NCI-H1105 treated with DMSO at 0.1 percent for 48 hours (cell line): ENCODE measurements at places on chromosomes 3 and 15.

DNA sequence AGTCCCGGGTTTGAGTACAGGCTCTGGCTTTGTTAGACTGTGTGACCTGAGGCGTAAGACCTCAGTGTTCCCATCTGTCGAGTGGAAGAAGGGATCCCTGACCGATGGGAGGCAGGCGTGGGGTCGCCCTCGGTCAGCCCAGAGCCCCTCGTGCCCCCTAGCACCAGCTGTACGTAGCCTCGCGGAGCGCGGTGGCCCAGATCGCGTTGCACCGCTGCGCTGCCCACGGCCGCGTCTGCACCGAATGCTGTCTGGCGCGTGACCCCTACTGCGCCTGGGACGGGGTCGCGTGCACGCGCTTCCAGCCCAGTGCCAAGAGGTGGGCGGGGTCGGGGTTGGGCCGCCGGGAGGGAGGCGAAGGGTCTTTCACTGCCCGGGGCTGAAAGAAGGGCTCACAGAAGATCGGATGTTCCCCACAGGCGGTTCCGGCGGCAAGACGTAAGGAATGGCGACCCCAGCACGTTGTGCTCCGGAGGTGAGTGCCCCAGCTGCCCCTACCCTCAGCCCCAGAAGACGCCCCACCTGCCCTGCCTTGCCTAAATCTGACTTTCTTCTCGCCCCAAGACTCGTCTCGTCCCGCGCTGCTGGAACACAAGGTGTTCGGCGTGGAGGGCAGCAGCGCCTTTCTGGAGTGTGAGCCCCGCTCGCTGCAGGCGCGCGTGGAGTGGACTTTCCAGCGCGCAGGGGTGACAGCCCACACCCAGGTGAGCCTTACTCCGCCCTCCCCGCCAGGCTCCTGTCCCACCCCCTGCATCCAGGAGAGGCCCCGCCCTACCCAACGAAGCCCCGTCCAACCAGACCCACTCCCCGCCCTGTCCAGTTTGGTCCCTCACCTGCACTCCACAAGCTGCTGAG, 3.5 kb upstream of the LSMEM2 start:
- DNase-seq: no peak

DNA sequence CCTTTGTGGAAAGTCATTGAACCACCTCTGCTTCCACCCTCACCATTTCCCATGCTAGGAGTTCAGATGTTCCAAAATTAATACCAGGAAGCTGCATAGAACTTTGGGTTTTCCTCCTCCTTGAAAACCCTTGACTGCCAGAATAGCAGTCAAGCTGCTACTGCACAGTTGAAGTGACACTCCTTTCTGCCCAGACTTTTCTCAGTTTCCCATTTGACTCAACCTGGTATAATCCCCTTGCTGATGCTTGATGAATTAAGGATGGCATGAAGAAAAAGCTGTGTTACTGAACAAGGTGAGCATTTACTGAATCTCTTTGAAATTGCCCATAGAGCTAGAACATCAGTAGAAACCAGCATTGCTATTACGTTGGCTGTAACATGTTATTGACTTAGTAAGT, 286.0 kb downstream of the EDEM1 start:
- DNase-seq: no peak

- peak; percentile 52 for DNase-seq
Observed at GRCh38 chr3:119579366-119580066, at the start of gene ADPRH. TSS of gene ADPRH (plus strand) at chr3:119579492. CDS start at chr3:119582170, 2,678 bp downstream.

DNA sequence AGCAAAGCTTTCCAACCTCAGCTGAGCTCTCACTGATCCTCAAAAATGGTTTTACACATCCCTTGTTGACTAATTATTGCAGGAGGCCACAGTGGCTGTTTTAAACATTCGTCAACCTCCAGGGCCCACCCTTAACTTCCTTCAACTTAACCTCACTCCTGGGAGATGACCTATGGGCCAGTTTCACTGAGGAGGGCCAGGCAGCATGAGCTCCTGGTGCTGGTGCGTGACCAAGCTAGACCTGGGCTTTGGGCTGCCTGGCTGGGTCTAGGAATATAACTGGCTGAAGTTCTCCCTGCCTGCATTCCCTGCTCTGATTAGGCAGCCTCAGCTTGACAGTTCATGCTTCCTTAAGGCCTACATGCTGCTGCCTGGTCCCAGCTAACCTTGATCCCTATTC, 273.7 kb upstream of the ATP11B start:
- no peak for DNase-seq

DNA sequence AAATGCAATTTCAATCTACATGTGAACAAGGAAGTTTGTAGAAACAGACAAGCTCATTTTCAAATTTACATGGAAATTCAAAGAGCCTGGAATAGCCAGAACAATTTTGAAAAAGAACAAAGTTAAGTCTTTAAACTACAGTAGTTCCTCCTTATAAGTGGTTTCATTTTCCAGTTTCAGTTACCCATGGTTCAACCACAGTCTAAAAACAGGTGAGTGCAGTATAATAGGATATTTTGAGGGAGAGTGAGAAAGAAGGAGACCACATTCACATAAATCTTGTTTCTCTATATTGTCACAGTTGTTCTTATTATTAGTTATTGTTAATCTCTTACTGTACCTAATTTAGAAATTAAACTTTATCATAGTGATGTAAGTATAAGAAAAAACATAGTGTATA, 45.8 kb upstream of the FOXB1 start:
- no peak for DNase-seq

- peak; percentile 74 for DNase-seq
Observed at GRCh38 chr3:125967156-125967555, 1.8 kb upstream of the ROPN1B start.

GRCh38 chr3:7667774-7668173, 806.9 kb downstream of the GRM7 start:
- DNase-seq: peak; percentile 22
